ENCODE measurements at places on chromosomes 7 and 10. TPM values are rescaled to one million over a fixed set of nuclear protein-coding genes. Genes with fewer than 3 reads are reported as not detected.

DNA sequence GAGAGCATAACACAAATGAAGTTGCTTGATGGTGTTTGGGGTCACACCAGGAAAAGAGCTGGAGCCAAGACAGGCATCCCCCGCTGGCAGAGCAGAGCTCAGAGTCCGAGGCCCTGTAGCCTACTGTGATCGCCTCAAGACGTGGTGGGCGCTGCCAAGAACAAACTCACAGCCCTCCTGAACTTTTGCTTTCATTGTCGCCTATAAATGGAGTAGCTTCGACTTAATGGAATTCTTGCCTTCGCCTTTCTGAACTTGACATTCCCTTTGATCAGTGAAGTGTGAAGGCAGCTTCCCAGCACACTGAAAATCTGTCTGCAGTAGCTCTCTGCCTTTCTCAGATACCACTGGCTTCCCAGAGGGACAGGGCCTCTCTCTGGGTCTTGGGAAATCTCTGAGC is 21.3 kb downstream of the CPXM2 start:
- no peak overlapping the region for H3K27ac ChIP-seq
- H3K36me3 ChIP-seq = no peaks in the 10 kb centered on the region
- no peaks in the 10 kb centered on the region for H3K4me1 ChIP-seq
- H3K4me3 ChIP-seq = no peak overlapping the region
- H3K27me3 ChIP-seq = peaks cover 5% of the 10 kb centered on the region

DNA sequence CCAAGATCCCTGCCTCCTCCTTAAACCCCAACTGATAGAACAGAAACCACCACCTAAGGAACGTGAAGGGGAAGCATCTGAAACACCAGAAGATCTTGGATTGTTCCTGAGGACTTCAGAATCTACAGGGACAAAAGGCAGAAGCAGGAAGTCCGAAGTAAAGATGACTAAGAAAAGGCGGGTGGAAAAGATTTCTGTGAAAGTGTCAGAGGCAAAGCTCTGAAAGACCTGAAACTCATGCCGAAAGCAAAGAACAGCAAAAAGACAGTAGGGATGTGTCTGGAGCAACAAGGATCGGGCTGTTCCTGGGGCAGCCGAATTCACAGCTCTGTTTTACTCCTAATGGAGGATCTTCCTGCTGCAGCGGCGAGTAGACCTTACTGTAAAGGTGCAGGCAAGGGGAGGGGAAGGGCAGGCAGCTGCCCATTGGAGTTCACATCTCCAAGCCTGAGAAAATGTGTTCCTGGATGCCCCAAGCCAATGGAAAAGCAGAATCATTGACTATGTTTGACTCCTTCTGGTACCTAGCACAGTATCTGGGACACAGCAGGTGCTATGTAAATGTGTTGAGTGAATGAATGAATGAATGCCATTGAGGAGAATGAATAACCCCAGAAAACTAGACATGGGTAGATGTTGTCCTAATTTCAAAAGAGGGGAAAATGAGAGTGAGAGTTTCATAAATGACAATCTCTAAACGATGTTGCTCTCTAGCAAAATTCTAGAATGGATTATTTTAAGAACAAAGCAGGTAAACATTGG is 40.4 kb downstream of the PDIA4 start:
- H3K4me3 ChIP-seq = peak overlapping the region; percentile 98
- H3K4me1 ChIP-seq = peaks cover 59% of the 10 kb centered on the region
- H3K27ac ChIP-seq = peak overlapping the region; percentile 96

The TAS2R5 gene
- 2.3 TPM for total RNA-seq

The CUX1 gene
- 24.7 TPM for total RNA-seq

The NKX6-2 gene
- not detected for total RNA-seq

- no peaks in the 10 kb centered on the region for H3K27me3 ChIP-seq
- no peaks in the 10 kb centered on the region for H3K4me1 ChIP-seq
- no peak overlapping the region for H3K4me3 ChIP-seq
- DNase-seq = no peak
- no peak overlapping the region for H3K27ac ChIP-seq
- no peaks in the 10 kb centered on the region for H3K36me3 ChIP-seq
Observed at GRCh38 chr7:95630702-95631458, 34.6 kb upstream of the PDK4 start.

DNA sequence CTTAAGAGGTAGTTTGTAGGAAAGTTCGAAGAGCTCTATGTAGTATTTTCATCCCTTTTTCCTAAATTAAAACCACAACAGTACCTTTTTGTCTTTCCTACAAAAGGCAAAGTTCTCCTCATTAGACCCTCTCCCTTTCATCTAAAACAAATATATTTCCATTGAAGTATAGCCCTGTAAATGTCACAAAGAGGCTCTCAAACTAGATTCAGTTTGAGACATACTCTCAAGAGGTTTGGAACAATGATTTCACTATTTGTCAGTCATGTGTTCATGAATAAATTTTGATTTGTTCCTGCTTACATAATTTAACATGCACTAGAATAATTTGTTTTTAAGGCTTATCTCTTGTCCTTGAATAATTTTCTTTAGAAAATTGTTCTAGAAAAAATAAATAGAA is 12.2 kb downstream of the TAS2R16 start:
- H3K27me3 ChIP-seq = no peaks in the 10 kb centered on the region
- no peak overlapping the region for H3K27ac ChIP-seq
- no peak for DNase-seq
- no peaks in the 10 kb centered on the region for H3K4me1 ChIP-seq
- no peak overlapping the region for H3K4me3 ChIP-seq
- no peaks in the 10 kb centered on the region for H3K36me3 ChIP-seq

DNA sequence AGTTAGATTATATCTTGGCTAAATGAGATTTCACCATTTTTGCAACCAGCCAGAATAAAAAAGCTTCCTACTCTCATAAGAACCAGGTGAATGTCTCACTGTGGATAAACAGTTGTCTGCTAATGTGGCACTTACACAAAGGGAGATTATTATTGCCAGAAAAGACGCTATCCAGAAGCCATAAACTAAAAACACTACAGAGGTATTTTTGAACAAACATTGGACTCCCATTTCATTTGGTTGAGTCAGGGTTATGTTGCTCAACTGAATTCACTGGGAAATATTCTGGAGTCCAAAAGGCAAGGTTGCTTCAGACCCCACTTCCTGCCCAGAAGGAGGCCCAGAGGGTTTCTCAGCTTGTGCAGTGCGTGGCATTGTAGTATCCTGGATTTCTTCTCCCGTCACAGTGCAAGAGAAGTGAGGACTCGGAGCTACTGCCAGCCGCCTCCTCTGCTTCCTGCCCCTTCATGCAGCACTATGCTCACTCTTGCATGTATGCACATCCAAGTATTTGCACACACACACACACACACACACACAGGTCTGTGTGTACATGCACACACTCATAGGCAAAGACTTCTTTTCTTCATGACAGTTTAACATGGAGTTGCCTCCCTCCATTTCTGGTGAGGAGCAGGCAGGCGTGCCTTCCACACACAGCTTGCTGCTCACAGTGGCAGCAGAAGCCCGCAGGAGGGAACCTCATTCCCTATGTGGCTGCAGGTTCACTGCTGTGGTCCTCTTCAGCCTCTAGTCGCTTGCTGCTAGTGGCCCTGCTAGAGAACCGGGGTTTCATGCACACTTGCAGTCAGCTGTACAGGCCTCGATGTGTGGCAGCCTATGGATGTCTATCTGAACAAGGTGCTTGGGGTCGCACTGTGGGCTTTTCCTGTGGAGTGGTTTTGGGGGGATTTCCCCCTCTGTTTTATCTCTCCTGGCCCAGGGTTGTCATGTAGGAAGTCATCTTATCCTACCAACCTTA is 10.1 kb downstream of the DENND10 start:
- peaks cover 12% of the 10 kb centered on the region for H3K36me3 ChIP-seq
- peak overlapping the region; percentile 75 for H3K27ac ChIP-seq
- H3K27me3 ChIP-seq = no peaks in the 10 kb centered on the region
- H3K4me3 ChIP-seq = no peak overlapping the region

DNA sequence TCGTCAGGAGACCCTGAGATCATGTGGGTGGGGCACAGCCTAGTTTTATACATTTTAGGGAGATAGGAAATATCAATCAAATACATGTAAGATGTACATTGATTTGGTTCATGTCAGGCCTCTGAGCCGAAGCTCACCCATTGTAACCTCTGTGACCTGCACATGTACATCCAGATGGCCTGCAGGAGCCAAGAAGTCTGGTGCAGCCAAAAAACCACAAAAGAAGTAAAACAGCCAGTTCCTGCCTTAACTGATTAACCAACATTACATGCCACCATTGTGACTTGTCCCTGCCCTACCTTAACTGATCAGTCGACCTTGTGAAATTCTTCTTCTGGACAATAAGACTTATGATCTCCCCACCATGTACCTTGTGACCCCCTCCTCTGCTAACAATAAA is 16.0 kb upstream of the LRRC61 start:
- no peak overlapping the region for H3K4me3 ChIP-seq
- H3K27me3 ChIP-seq = no peaks in the 10 kb centered on the region
- H3K4me1 ChIP-seq = peaks cover 19% of the 10 kb centered on the region
- H3K36me3 ChIP-seq = no peaks in the 10 kb centered on the region
- no peak for DNase-seq

- no peak overlapping the region for H3K27ac ChIP-seq
- no peak overlapping the region for H3K4me3 ChIP-seq
- no peaks in the 10 kb centered on the region for H3K36me3 ChIP-seq
- peaks cover 7% of the 10 kb centered on the region for H3K4me1 ChIP-seq
- no peaks in the 10 kb centered on the region for H3K27me3 ChIP-seq
Observed at GRCh38 chr7:74134117-74134620, 40.0 kb upstream of the EIF4H start.

GRCh38 chr7:116436305-116436826 is 63.2 kb upstream of the CAV2 start:
- no peak for DNase-seq
- H3K27ac ChIP-seq = no peak overlapping the region
- no peaks in the 10 kb centered on the region for H3K36me3 ChIP-seq
- no peak overlapping the region for H3K4me3 ChIP-seq
- H3K27me3 ChIP-seq = peaks cover 13% of the 10 kb centered on the region
- H3K4me1 ChIP-seq = no peaks in the 10 kb centered on the region

The PDK4 gene
- total RNA-seq = not detected

The CYP3A5 gene
- 0.36 TPM for total RNA-seq

The ZFYVE27 gene
- 40.0 TPM for total RNA-seq

Measured in activated T-cell treated with anti-CD3 and anti-CD28 coated beads, Interleukin-2, amount 50 U/mL, for 72 hours (primary cell).